B cell (primary cell): ENCODE measurements at places on chromosomes 11 and 22. TPM values are rescaled to one million over a fixed set of nuclear protein-coding genes. Genes with fewer than 3 reads are reported as not detected.

- DNase-seq, result no peak
Observed at GRCh38 chr11:132803436-132803835, 728.9 kb downstream of the OPCML start.

DNA sequence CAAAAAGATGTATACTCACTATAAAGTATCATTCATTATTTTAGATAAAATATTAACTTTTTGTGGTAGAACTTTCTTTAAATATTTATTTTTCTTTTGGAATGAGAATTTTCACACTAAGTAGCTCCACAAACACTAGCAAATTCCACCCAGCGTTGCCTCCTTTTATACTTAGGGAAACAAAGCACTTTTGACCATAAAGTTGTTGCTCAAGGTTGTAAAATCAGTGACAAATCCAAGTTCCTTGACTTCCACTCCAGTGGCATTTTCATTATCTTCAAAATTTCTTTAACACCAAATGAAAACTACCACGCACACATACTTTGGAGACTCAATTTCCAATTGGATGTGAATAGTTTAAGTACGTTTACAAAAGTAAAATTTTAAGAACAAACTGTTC lies 431.2 kb downstream of the DLG2 start:
- DNase-seq, result no peak

GRCh38 chr22:25970999-25971811 lies 198.1 kb upstream of the SEZ6L start:
- DNase-seq, result no peak

FKBP2 gene
- total RNA-seq, result 23.7 and 25.7 TPM in 2 replicates

CEP126 gene
- 9.1 and 9.4 TPM in 2 replicates for total RNA-seq

GRCh38 chr11:72426103-72426757 lies 8.1 kb downstream of the CLPB start:
- DNase-seq, result no peak

GRCh38 chr11:102109896-102110760 lies at the start of gene YAP1:
Gene YAP1 (plus strand): TSS chr11:102110447. CDS start chr11:102110849, 402 bp downstream.
- DNase-seq, result peak; percentile 84

GSTT2 gene
- not detected in 2 replicates for total RNA-seq

GRCh38 chr11:108117746-108118371 lies 3.5 kb upstream of the ACAT1 start:
- peak; percentile 45 for DNase-seq

TH gene
- total RNA-seq, result not detected in 2 replicates

GRCh38 chr11:81887671-81888070 lies 846.0 kb downstream of the FAM181B start:
- DNase-seq, result no peak

PLXNB2 gene
- total RNA-seq, result 30.3 and 31.4 TPM in 2 replicates

DNA sequence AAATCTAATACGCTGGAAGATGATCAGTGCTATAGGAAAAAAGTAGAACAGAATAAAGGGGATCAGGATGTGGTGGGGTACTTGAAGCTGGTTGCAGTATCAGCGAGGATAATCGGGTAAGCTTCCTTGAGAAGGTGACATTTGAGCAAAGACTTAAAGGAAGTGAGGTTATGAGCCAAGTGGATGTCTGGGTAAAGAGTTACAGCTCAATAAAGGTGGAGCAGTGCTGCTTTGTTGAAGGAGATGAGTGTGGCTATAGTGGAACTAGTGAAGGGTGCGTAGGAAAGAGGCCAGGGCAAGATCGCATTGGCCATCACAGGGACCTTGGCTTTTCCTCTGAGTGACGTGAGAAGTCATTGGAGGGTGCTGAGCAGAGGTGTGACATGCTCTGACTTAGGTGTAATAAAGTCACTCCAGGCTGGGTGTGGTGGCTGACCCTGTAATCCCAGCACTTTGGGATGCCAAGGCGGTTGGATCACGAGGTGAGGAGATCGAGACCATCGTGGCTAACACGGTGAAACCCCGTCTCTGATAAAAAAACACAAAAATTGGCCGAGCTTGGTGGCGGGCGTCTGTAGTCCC lies 2.3 kb upstream of the SYVN1 start:
- DNase-seq, result no peak

IFITM10 gene
- total RNA-seq, result 1.1 and 1.7 TPM in 2 replicates

RASSF10 gene
- total RNA-seq, result not detected in 2 replicates

DNA sequence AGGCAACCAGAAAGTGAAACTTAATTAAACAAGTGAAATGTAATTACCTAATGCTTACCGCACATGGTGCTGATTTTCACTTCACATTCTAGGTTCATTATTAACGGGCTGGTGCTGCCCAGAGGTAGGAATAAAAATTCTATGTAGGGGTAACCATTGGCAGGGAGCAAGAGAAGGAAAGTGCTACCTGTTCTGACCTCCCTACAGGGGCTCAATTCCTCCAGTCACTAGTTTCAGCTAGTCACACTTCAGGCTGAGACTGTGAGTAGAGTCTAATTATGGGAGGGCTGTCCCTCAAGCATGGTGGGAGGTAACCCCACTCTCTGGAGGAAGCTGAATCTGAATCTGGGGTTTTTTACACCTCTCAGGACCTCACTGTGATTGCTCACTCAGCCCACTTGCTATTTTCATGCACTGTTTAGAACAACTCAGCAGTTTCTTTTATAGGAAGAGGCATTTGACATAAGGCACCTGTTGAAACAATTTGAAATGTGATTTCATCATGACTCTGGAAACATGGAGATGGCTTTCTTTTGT lies 75.4 kb downstream of the MAML2 start:
- peak; percentile 73 for DNase-seq
